Psoas muscle (tissue), 8 donors: ENCODE measurements at places on chromosomes 5 and 9. TPM values are rescaled to one million over a fixed set of nuclear protein-coding genes. Genes with fewer than 3 reads are reported as not detected.

DNA sequence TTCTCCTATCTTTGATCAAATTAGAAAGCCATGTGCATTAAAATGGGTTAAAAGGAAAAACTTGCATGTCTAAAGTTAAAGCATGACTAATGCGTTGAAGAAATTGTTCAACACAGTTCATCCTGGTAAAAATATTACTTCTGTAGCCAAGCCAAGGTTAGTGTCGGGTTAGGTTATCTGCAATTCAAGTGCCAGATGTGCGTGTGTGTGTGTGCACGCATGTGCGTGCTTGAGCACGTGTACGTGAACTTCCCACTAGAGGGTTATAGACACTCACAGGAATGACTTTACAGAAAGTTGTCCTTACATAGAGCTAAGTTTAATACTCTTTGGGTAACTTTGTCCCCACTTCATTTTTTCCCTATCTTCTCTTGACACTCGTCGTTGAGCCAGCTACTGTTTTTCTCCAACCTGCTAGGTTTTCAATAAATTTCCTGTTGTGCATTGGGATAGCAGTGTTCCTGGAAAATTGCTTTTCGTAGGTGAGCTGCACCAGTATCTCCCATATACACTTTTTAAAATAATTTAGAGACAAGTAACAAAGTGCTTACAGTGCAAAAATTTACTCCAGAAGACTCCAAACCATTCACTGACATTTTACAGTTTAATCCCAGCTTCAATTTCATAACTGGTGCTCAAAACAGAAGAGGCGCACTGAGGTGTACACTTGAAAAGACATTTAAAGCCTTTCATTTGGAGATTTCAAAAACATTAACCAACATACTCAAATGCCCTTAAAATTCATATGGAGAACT lies 353.8 kb downstream of the NFIB start:
- no peaks in the 10 kb centered on the region for H3K27me3 ChIP-seq
- peaks cover 5% of the 10 kb centered on the region for H3K4me1 ChIP-seq
- DNase-seq, result no peak

- H3K27ac ChIP-seq, result no peak overlapping the region
- DNase-seq, result no peak
- no peaks in the 10 kb centered on the region for H3K36me3 ChIP-seq
- no peaks in the 10 kb centered on the region for H3K27me3 ChIP-seq
- H3K4me1 ChIP-seq, result no peaks in the 10 kb centered on the region
- no peak overlapping the region for H3K4me3 ChIP-seq
Observed at GRCh38 chr5:180975338-180975737, 13.3 kb upstream of the BTNL3 start.

- H3K4me1 ChIP-seq, result peaks cover 23% of the 10 kb centered on the region
- no peak overlapping the region for H3K27ac ChIP-seq
- no peaks in the 10 kb centered on the region for H3K36me3 ChIP-seq
- H3K27me3 ChIP-seq, result no peaks in the 10 kb centered on the region
- no peak overlapping the region for H3K4me3 ChIP-seq
- no peak for DNase-seq
Observed at GRCh38 chr9:134424818-134425217, 98.6 kb downstream of the RXRA start.

DNA sequence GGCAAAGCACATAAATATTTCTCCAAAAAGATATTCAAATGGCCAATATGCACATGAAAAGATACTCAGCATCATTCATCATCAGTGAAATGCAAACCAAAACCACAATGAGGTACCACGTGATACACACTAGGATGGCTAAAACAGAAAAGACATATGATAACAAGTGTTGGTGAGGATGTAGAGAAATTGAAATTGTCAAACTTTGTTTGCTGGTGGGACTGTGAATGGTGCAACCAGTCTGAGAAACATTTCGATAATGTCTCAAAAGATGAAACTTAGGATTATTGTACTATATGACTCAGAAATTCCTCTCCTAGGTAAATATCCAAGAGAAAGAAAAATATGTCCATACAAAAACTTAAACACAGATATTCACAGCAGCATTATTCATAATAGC lies 8.6 kb upstream of the LHFPL2 start:
- no peaks in the 10 kb centered on the region for H3K27me3 ChIP-seq
- H3K4me1 ChIP-seq, result no peaks in the 10 kb centered on the region
- no peak for DNase-seq
- no peak overlapping the region for H3K4me3 ChIP-seq

DNA sequence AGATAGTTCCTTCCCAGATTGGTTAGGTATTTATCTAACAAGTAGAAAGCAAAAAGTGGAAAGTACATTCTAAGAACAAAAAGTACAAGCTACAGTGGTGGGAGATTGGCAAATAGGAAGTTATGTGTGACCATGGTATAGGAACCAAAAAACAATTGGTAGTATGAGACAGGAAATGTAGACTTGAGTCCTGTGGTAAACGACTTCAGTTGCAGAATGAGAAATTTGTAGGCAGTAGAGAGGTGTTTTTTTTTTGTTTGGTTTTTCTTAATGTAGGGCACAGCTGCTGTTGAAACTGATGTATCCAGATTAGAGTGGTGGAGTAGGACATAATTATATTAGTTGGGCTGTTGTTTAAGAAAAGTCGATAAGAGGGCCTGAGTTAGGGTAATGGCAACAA lies 72.0 kb downstream of the CCNH start:
- H3K36me3 ChIP-seq, result no peaks in the 10 kb centered on the region
- DNase-seq, result no peak
- no peak overlapping the region for H3K27ac ChIP-seq
- no peak overlapping the region for H3K4me3 ChIP-seq
- no peaks in the 10 kb centered on the region for H3K4me1 ChIP-seq

- DNase-seq, result no peak
- H3K27ac ChIP-seq, result no peak overlapping the region
- no peak overlapping the region for H3K4me3 ChIP-seq
- H3K4me1 ChIP-seq, result peaks cover 9% of the 10 kb centered on the region
- H3K36me3 ChIP-seq, result no peaks in the 10 kb centered on the region
Observed at GRCh38 chr5:150272531-150272930, 17.0 kb downstream of the CAMK2A start.

GRCh38 chr5:93209476-93209875 lies 371.5 kb downstream of the NR2F1-AS1 start:
- no peaks in the 10 kb centered on the region for H3K27me3 ChIP-seq
- no peaks in the 10 kb centered on the region for H3K4me1 ChIP-seq
- H3K4me3 ChIP-seq, result no peak overlapping the region
- no peak for DNase-seq

DNA sequence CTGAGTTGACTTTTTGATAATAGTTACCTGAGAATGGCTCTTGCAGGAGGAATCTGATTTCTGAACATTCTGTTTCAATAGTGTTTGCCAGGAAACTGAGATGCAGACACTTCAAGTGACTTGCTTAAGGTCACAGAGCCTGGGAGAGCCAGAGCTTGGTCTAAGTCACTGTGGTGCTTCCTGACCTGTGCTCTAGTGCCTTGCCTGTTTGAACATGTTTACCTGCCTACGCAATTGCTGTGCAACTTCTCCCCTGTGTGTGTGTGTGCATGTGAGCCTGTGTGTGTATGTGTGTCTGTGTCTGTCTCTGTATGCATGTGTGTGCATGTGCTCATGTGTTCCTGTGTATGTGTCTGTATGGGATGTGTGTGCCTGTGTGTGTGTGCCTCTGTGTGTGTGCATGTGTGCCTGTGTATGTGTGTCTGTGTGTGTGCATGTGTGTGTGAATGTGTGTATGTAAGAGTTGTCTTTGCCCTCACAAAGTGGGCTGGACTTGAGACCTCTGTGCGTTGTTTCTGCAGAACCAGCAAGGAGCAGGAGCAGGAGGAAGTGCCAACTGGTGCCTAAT lies 185.8 kb downstream of the GADD45G start:
- H3K4me3 ChIP-seq, result no peak overlapping the region
- no peaks in the 10 kb centered on the region for H3K27me3 ChIP-seq
- DNase-seq, result no peak
- H3K4me1 ChIP-seq, result no peaks in the 10 kb centered on the region

DNA sequence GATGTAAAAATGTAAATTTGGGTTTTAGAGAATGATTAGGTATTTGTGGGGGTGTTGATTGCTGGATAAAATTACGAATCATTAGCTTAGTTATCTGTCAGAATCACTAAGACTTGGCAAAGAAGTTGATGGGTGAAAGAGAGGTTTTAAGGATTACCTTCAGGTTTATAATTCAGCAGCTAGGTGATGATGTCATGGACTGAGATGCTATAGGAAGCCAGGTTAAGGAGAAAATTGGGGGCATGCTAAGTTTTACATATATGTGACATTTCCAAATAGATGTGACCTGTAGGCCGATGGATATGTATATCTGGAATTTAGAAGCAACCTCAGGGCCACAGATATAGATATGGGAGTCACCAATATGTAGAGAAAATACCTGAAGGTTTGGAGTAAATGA lies 228.0 kb downstream of the FER start:
- no peak overlapping the region for H3K27ac ChIP-seq
- H3K4me1 ChIP-seq, result no peaks in the 10 kb centered on the region
- no peak overlapping the region for H3K4me3 ChIP-seq
- DNase-seq, result no peak
- no peaks in the 10 kb centered on the region for H3K36me3 ChIP-seq

DNA sequence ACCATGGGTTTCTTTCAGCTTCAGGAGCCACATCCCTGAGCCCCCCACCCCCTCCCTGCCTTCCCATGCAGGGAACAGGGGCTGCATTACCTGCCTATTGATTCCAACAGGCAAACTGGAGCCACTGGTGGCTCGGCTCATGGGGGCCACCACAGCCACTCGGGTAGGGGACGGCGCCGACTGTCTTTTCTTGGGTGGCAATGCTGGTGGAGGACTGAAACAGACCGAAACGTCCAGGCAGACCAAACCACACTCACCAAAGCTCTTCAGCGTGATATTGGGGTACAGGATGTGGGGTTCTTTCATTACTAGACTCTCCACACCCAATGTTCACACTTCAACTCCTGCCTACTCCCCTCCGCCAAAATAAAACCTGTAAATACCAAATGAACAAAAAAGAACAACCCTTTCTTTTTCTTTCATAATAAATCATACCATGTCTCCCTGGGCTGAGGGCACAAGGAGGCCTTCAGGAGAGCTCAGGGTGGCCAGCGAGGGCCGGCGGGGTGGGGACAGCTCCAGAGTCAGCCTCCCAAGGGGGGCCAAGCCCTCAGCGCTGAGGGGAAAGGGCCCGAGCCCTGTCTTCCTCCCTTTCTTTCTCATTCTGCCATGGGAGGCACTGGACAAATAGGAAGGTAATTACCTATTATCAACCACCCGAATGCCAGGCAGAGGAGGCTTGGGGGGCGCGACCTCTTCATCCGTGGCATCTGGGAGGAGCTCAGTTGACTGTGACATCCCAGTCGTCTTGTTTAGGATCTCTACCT lies 83.3 kb downstream of the PRRT1B start:
- peaks cover 55% of the 10 kb centered on the region for H3K4me1 ChIP-seq
- DNase-seq, result no peak
- peaks cover 42% of the 10 kb centered on the region for H3K36me3 ChIP-seq
- no peaks in the 10 kb centered on the region for H3K27me3 ChIP-seq
- H3K4me3 ChIP-seq, result peak overlapping the region; percentile 20
- peak overlapping the region; percentile 79 for H3K27ac ChIP-seq

GRCh38 chr9:105911104-105911911 lies 217.0 kb downstream of the TMEM38B start:
- H3K36me3 ChIP-seq, result no peaks in the 10 kb centered on the region
- H3K27me3 ChIP-seq, result no peaks in the 10 kb centered on the region
- H3K27ac ChIP-seq, result peak overlapping the region; percentile 93
- H3K4me3 ChIP-seq, result no peak overlapping the region
- peaks cover 32% of the 10 kb centered on the region for H3K4me1 ChIP-seq
- DNase-seq, result no peak

The CCDC192 gene
- not detected for total RNA-seq

The SVEP1 gene
- total RNA-seq, result 12.2 TPM

The PDCD1LG2 gene
- total RNA-seq, result 0.50 TPM

The PLPPR1 gene
- not detected for total RNA-seq

The FBXW5 gene
- total RNA-seq, result 147 TPM
